Activated CD8-positive, alpha-beta T cell treated with anti-CD3 and anti-CD28 coated beads for 36 hours (primary cell): ENCODE measurements at places on chromosomes 16 and 17. TPM values are rescaled to one million over a fixed set of nuclear protein-coding genes. Genes with fewer than 3 reads are reported as not detected.

DNA sequence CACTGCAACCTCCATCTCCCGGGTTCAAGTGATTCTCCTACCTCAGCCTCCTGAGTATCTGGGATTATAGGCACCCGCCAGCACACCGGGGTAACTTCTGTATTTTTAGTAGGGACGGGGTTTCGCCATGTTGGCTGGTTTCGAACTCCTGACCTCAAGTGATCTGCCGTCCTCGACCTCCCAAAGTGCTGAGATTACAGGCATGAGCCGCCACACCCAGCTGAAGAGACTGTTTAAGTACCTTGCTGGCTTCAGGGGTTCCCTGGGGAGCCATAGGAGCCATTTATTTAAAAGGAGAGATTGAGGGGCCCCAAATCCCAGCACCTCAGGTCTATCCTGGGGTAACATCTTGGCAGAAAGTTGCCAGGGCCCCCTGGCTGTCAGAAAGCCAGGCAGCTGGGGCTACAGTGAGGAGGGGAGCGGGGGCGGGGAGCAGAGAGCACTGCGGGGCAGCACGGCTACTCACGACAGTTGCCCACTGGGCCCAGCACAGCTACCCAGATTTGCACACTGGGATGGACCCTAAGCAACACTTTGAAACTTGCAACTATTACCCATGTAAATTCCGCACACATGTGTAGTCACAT is 1.6 kb downstream of the SNAI3 start:
- H3K4me3 ChIP-seq = peak overlapping the region; percentile 73
- peaks cover 2% of the 10 kb centered on the region for H3K36me3 ChIP-seq
- no peak overlapping the region for H3K27ac ChIP-seq

DNA sequence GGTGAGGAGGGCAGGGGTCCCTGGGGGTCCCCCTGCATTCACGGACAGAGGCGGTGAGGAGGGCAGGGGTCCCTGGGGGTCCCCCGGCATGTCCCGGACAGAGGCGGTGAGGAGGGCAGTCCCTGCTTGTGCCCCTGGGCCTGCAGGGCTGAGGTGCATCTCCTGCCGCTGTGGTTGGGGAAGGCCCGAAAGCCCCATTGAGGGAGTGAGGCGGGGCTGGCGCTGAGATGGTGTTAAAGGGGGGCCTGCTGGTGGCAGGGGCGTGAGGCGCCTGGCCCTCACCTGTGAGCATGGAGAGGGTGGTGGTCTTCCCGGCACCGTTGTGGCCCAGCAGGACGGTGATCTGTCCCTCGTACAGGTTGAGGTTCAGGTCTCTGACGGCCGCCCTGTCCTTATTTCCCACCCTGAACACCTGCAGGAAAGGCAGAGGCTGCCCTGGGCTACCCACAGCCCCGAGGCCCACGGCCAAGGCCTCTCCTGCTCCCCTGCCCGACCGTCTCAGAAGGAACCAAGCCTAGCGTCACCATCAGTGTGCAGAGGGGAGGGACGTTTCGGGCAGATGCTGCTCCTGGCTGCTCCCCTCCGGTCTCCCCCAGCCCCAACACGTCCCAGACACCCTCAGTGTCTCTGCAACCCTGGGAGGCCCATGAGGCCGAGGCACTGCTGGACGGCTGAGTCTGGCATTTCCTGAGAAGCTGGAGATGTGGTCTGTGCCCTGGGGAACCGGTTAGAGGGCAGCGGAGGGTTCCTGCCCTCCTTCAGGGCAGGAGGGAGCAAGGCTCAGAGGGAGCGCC is 31.4 kb upstream of the RNPS1 start:
- no peak for DNase-seq
- H3K36me3 ChIP-seq = no peaks in the 10 kb centered on the region
- peaks cover 5% of the 10 kb centered on the region for H3K4me1 ChIP-seq
- H3K27ac ChIP-seq = no peak overlapping the region

The PRSS33 gene
- 0.29 TPM for total RNA-seq

- H3K4me1 ChIP-seq = no peaks in the 10 kb centered on the region
- no peaks in the 10 kb centered on the region for H3K36me3 ChIP-seq
- H3K27ac ChIP-seq = no peak overlapping the region
- no peak for DNase-seq
Observed at GRCh38 chr17:72465191-72466024, 344.6 kb downstream of the SOX9 start.

- H3K4me3 ChIP-seq = no peak overlapping the region
- no peak overlapping the region for H3K27ac ChIP-seq
- no peaks in the 10 kb centered on the region for H3K27me3 ChIP-seq
- H3K4me1 ChIP-seq = peaks cover 3% of the 10 kb centered on the region
- no peaks in the 10 kb centered on the region for H3K36me3 ChIP-seq
- DNase-seq = no peak
Observed at GRCh38 chr16:31486045-31486444, 3.1 kb downstream of the SLC5A2 start.

The RAMP2 gene
- not detected for total RNA-seq

DNA sequence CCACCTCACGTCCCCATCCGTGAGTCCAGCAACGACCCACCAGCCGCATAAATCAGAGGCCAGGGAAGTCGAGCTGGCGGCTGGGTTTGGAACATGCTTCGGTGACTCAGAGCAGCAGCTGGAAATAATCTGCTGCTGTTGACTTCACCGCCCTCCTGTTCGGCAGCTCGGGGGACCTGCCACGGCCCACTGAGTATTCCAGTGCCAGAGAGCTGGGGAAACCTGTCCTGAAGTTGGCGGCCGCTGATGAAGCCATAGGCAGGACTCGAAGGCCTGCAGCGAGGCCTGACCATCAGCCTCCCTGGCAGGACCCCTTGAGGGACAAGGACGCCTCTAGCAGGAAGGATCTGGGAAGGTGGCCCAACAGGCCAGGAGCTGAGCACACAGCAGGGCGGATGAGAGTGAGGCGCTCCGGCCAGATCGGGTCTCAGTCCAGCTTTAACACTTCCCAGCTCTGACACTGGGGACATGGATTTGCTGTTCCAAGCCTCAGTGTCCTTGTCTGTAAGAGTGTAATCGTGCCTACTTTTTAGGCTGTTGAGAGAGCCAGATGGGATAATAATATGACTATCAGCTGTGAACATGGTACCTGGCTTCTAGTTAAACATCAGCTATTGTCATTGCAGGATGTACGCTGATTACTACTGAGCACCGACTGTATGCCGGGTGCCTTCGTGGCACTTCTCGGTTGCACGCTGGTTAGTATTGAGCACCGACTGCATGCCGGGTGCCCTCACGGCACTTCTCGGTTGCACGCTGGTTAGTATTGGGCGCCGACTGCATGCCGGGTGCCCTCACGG is 50.4 kb upstream of the CIBAR2 start:
- H3K4me3 ChIP-seq = no peak overlapping the region
- H3K4me1 ChIP-seq = peaks cover 6% of the 10 kb centered on the region
- H3K36me3 ChIP-seq = no peaks in the 10 kb centered on the region
- peaks cover 6% of the 10 kb centered on the region for H3K27me3 ChIP-seq

The DOK4 gene
- 5.1 TPM for total RNA-seq

GRCh38 chr17:63496177-63496576 is 19.3 kb downstream of the ACE start:
- no peaks in the 10 kb centered on the region for H3K27me3 ChIP-seq
- DNase-seq = no peak
- no peaks in the 10 kb centered on the region for H3K36me3 ChIP-seq
- H3K4me1 ChIP-seq = no peaks in the 10 kb centered on the region
- H3K27ac ChIP-seq = no peak overlapping the region
- no peak overlapping the region for H3K4me3 ChIP-seq

DNA sequence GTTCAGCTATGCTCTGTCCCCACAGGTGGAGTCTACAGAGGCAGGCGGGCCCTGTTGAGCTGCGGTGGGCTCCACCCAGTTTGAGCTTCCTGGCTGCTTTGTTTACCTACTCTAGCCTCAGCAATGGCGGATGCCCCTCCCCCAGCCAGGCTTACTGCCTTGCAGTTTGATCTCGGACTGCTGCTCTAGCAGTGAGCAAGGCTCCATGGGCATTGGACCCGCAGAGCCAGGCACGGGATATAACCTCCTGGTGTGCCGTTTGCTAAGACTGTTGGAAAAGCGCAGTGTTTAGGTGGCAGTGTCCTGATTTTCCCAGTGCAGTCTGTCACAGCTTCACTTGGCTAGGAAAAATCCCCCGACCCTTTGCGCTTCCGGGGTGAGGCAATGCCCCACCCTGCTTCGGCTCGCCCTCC is 89.1 kb downstream of the BCAS3 start:
- no peaks in the 10 kb centered on the region for H3K27me3 ChIP-seq
- peaks cover 14% of the 10 kb centered on the region for H3K36me3 ChIP-seq
- peak; percentile 18 for DNase-seq
- peaks cover 9% of the 10 kb centered on the region for H3K4me1 ChIP-seq

GRCh38 chr16:73996624-73997339 is 299.8 kb upstream of the PSMD7 start:
- no peaks in the 10 kb centered on the region for H3K4me1 ChIP-seq
- no peak for DNase-seq
- H3K27me3 ChIP-seq = no peaks in the 10 kb centered on the region
- no peaks in the 10 kb centered on the region for H3K36me3 ChIP-seq
- H3K4me3 ChIP-seq = no peak overlapping the region
- no peak overlapping the region for H3K27ac ChIP-seq

The GRIN2C gene
- not detected for total RNA-seq

- DNase-seq = no peak
- H3K36me3 ChIP-seq = no peaks in the 10 kb centered on the region
- H3K4me1 ChIP-seq = no peaks in the 10 kb centered on the region
- H3K4me3 ChIP-seq = no peak overlapping the region
Observed at GRCh38 chr16:15796885-15797284, 59.9 kb downstream of the MYH11 start.

- H3K4me3 ChIP-seq = no peak overlapping the region
- peaks cover 9% of the 10 kb centered on the region for H3K4me1 ChIP-seq
- H3K36me3 ChIP-seq = no peaks in the 10 kb centered on the region
- DNase-seq = no peak
Observed at GRCh38 chr17:38741461-38741860, 6.7 kb downstream of the PCGF2 start.

The EMP2 gene
- total RNA-seq = not detected

DNA sequence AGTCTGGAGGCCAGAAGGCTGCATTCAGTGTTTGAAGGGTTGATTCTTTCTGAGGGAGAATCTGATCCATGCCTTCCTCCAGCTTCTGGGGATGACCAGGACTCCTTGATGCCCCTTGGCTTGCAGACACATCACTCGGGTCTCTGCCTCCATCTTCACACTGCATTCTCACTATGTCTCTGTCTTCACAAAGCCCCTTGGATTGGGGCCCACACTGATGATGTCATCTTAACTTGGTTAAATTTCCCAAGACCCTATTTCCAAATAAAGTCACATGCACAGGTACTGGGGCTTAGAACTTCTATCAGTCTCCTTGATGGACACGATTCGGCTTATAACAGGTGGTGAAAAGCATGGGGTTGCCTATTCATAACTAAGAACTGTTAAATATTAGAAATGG is 112.1 kb upstream of the MYOCD start:
- no peaks in the 10 kb centered on the region for H3K36me3 ChIP-seq
- DNase-seq = no peak
- no peaks in the 10 kb centered on the region for H3K27me3 ChIP-seq
- no peaks in the 10 kb centered on the region for H3K4me1 ChIP-seq

DNA sequence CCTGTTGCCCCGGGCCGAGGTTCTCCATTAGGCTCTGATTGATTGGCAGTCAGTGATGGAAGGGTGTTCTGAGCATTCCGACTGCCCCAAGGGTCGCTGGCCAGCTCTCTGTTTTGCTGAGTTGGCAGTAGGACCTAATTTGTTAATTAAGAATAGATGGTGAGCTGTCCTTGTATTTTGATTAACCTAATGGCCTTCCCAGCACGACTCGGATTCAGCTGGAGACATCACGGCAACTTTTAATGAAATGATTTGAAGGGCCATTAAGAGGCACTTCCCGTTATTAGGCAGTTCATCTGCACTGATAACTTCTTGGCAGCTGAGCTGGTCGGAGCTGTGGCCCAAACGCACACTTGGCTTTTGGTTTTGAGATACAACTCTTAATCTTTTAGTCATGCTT is 74.2 kb downstream of the HAPSTR1 start:
- no peak for DNase-seq
- H3K4me1 ChIP-seq = no peaks in the 10 kb centered on the region
- no peaks in the 10 kb centered on the region for H3K36me3 ChIP-seq

DNA sequence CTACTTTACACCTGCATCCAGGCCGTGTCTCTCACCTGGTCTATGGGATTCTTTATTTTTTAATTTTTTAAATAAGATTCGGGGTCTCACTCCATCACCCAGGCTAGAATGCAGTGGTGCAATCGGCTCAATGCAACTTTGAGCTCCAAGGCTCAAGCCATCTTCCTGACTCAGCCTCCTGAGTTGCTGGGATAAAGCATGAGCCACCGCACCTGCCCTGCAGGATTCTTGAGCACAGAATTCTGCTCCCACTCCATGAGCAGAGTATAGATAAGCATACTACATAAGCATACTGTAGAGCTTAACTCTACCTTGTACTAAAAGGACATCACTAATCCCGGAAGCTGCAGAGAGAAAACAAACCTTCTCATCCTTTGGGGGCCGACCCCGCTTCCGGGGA is 15.5 kb downstream of the GLYR1 start:
- peaks cover 12% of the 10 kb centered on the region for H3K4me1 ChIP-seq
- H3K27ac ChIP-seq = no peak overlapping the region
- H3K4me3 ChIP-seq = no peak overlapping the region

GRCh38 chr17:50946223-50946890 is 80.2 kb upstream of the TOB1 start:
- DNase-seq = no peak
- no peaks in the 10 kb centered on the region for H3K36me3 ChIP-seq
- H3K4me3 ChIP-seq = no peak overlapping the region
- no peak overlapping the region for H3K27ac ChIP-seq
